Smooth muscle cell of trachea (primary cell): ENCODE measurements at places on chromosomes 4 and X. TPM values are rescaled to one million over a fixed set of nuclear protein-coding genes. Genes with fewer than 3 reads are reported as not detected.

SMARCA1 gene
- 51.9 and 78.2 TPM in 2 replicates for total RNA-seq

NOCT gene
- total RNA-seq = 6.8 and 26.6 TPM in 2 replicates

HSFX3 gene
- not detected in 2 replicates for total RNA-seq

CLDN2 gene
- total RNA-seq = not detected in 2 replicates

UXT gene
- total RNA-seq = 69.3 and 105 TPM in 2 replicates

IL2RG gene
- total RNA-seq = not detected in 2 replicates

SLC9B1 gene
- total RNA-seq = 1.6 and 1.7 TPM in 2 replicates

ZDHHC15 gene
- under 0.01 TPM in 1 of 2 replicates, not detected in the other for total RNA-seq

ABLIM2 gene
- under 0.01 TPM in 1 of 2 replicates, not detected in the other for total RNA-seq

MAGEA4 gene
- total RNA-seq = not detected in 2 replicates

MAGEA11 gene
- under 0.01 TPM in 1 of 2 replicates, not detected in the other for total RNA-seq

ARHGAP4 gene
- 2.3 and 2.6 TPM in 2 replicates for total RNA-seq

RHOXF1 gene
- total RNA-seq = not detected in 2 replicates

VSIG4 gene
- total RNA-seq = not detected in 2 replicates

PRRG3 gene
- 0.87 and 4.6 TPM in 2 replicates for total RNA-seq

MAGEA9B gene
- not detected in 2 replicates for total RNA-seq

SLC49A3 gene
- 4.2 and 15.5 TPM in 2 replicates for total RNA-seq

ITGB1BP2 gene
- total RNA-seq = 0.99 and 1.0 TPM in 2 replicates

PDZD11 gene
- 62.4 and 64.3 TPM in 2 replicates for total RNA-seq

CXorf49 gene
- total RNA-seq = not detected in 2 replicates

SNCA gene
- 1.0 and 2.0 TPM in 2 replicates for total RNA-seq

FREM3 gene
- total RNA-seq = not detected in 2 replicates

FGF2 gene
- total RNA-seq = 30.8 and 53.3 TPM in 2 replicates

PPP1R2C gene
- total RNA-seq = not detected in 2 replicates

CCKAR gene
- 19.4 and 25.2 TPM in 2 replicates for total RNA-seq

NSUN7 gene
- total RNA-seq = not detected in 2 replicates

STARD8 gene
- 6.3 and 7.3 TPM in 2 replicates for total RNA-seq

REPS2 gene
- total RNA-seq = 0.73 and 0.99 TPM in 2 replicates

SOWAHB gene
- under 0.01 and 0.17 TPM in 2 replicates for total RNA-seq

RASSF6 gene
- under 0.01 TPM in 2 replicates for total RNA-seq

NR3C2 gene
- total RNA-seq = 4.5 and 4.8 TPM in 2 replicates

BEX3 gene
- 321 and 412 TPM in 2 replicates for total RNA-seq

NPY2R gene
- not detected in 2 replicates for total RNA-seq

PAGE2 gene
- total RNA-seq = not detected in 2 replicates

TRMT44 gene
- 17.5 and 19.4 TPM in 2 replicates for total RNA-seq

CDX4 gene
- not detected in 2 replicates for total RNA-seq

GPR78 gene
- 0.33 TPM in 1 of 2 replicates, not detected in the other for total RNA-seq

ATP1B4 gene
- not detected in 2 replicates for total RNA-seq

FAM149A gene
- 6.3 and 8.8 TPM in 2 replicates for total RNA-seq

HOPX gene
- total RNA-seq = 2.8 and 12.9 TPM in 2 replicates

REELD1 gene
- not detected in 2 replicates for total RNA-seq

TRO gene
- 22.1 and 27.8 TPM in 2 replicates for total RNA-seq

KDM6A gene
- 16.3 and 16.4 TPM in 2 replicates for total RNA-seq

HHIP gene
- total RNA-seq = 0.29 TPM in 1 of 2 replicates, not detected in the other

UVSSA gene
- 13.4 and 15.4 TPM in 2 replicates for total RNA-seq

GNRHR gene
- not detected in 2 replicates for total RNA-seq

VSIG1 gene
- not detected in 2 replicates for total RNA-seq

ATP6AP1 gene
- 68.9 and 89.0 TPM in 2 replicates for total RNA-seq

TRAPPC2 gene
- total RNA-seq = 14.6 and 20.8 TPM in 2 replicates

GYG2 gene
- 4.5 and 9.3 TPM in 2 replicates for total RNA-seq

RRH gene
- under 0.01 and 0.17 TPM in 2 replicates for total RNA-seq

CSN1S1 gene
- total RNA-seq = not detected in 2 replicates
